HuH-7 (cell line): ENCODE measurements at places on chromosomes 12 and 14.
A peak's percentile ranks its signal among the peaks of the same experiment; 100 is the strongest.

- no peak for DNase-seq
These were observed 9.5 kb downstream of the CATSPERB start for GRCh38 chr14:91722386-91722785.

- DNase-seq, result peak; percentile 84
These were observed 383 bp upstream of the GLI1 start for GRCh38 chr12:57459055-57459749.

DNA sequence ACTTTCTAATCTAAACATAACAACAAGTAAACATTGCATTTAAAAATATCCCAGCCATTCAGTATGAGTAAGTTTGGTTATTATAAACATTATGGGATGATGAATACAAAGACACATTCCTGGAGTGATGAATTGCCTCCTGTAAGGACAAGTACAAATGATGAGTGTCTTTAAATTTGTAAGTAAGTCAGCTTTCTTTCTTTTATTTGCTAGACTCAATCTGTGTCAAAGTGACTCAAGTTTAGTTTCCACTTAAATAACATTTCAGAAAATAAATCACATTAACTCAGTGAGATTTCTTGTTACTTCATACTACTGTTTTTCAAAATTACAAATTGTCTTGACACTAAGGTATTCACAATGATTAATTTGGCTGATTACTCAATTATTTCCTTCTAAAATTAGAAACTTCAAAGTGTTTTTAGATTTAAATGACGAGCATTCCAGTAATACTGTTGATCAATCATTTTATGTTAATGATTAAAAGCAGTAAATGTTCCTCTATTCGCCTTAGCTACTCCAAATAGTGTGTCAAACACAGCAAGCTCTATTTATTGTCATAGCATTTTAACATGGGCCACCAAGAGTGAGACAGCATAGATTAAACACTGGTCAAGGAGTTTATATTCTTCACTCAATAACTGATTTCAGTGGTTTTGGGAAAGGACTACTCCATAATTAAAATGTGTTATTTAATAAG is 658.0 kb upstream of the MDGA2 start:
- DNase-seq, result no peak

- no peak for DNase-seq
These were observed 90.0 kb upstream of the MDM1 start for GRCh38 chr12:68422159-68422558.

DNA sequence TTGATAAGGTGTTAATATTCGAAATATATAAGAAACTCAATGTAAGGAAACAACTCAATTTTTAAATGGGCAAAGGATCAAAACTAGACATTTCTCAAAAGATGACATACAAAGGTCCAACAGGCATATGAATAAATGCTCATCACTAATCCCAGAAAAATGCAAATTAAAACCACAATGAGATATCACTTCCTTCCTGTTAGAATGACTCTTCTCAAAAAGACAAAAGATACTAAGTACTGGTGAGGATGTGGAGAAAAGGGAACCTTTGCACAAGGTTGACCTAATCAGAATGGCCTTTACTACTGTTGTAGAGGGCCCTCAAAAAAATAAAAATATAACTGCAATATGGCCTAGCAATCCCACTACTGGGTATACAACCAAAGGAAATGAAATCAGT is 383.4 kb downstream of the KCNH5 start:
- DNase-seq, result no peak

DNA sequence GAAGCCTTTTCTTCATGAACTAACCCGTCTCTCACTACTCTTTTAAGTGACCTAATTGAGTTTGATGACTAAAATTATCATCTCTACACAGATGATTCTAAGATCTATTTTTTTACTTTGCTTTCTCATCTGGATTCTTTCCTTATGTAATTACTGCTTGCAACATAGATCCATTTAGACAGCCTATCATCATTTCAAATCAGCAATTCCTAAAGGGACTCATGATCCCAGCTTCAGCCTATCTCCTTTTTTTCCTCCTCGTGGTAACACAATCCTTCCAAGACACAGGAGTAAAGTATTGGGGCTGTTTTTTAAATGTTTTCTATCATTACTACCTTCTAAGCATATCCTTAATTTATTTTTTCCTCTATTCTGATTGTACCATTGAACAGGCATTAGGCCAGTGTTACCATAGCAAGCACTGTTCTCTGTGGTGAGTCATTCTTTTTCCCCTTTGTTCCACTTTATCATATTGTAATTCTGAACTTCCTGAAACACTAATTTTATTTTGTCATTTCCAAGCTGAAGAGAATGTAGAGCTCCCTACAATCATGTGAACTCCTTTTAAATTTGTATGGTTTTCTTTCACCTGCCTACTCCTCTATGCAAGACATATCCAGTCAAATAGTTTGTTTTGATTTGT is 190.4 kb upstream of the FAR2 start:
- DNase-seq, result no peak

GRCh38 chr12:25906651-25907340 is 51.7 kb upstream of the RASSF8 start:
- DNase-seq, result no peak

- DNase-seq, result peak; percentile 36
These were observed 33.7 kb downstream of the CPM start for GRCh38 chr12:68899251-68899771.

DNA sequence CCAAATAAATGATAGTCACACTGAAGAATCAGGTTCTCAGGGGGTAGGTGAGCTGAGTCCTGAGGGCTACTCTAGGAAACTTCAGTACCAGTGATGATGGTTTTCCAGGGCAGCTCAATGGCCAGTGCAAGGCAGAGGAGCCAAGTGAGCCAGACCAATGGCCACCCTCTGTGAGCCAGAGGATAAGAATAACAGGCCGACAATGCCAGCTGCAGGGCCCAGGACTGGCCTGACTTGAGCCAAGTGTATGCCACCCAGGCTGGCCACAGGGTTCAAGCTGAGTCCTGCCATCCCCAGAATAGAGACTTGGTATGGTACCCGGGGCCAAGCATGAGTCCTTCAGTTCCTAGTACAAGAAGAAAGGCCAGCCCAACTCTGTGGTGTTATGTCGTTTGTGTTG is 355.5 kb downstream of the DPF3 start:
- no peak for DNase-seq

DNA sequence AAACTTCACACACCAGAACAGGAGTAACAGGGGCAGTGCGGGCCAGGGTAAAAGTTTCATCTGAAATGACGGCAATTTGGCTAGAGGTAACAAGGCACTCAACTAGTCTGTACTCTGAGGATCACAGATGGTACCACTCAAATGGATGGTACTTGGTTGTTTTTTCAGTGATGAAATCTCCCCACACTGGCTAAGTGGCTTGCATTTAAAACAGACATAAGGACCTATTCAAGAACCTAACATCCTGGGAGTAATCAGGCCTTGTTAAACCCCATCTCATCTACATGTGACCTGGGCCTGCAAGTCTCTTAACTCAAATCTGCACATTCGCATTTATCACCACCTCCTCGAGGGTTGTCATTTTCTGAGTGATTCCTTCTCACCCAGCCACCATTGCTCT is 90.8 kb downstream of the PRKAB1 start:
- no peak for DNase-seq

DNA sequence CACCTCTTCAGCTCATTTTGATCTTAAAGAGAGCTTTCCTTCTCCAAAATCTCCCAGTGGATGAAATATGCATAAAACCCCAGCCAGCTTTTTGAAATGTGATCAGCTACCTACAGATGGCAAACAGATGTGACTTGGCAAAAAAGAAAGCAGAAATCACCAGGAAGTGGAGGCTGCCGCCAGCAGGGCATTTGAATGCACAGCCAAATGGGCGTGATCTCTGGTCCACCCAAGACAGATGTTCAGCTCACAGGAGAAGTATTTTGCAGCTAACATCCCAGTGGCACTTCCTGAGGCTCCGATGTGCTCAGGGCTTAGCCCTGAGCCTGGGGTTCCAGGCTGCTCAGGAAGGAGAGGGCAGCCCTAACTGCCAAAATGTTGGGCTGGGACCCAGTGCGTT is 78.3 kb downstream of the LGMN start:
- DNase-seq, result no peak

- DNase-seq, result no peak
These were observed 22.8 kb upstream of the ANO2 start for GRCh38 chr12:5967645-5968415.

DNA sequence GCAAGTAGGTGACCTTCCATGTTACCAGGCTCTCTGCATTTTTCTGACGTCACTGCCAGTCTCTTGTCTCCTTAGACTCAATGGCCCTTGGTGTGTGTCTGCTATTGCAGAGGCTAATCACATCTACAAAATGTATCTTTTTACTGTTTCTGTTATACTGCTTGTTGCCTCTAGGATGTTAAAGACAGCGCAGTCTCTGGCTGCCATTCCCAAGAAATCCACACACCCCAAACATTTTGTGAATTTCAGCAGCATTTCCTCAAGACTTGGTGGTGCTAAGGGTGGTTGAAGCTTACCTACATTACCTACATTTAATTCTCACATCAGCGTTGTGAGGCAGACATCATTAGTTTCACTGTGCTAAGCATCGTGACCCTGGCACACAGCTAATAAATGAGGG is 87.2 kb downstream of the C12orf75 start:
- no peak for DNase-seq

DNA sequence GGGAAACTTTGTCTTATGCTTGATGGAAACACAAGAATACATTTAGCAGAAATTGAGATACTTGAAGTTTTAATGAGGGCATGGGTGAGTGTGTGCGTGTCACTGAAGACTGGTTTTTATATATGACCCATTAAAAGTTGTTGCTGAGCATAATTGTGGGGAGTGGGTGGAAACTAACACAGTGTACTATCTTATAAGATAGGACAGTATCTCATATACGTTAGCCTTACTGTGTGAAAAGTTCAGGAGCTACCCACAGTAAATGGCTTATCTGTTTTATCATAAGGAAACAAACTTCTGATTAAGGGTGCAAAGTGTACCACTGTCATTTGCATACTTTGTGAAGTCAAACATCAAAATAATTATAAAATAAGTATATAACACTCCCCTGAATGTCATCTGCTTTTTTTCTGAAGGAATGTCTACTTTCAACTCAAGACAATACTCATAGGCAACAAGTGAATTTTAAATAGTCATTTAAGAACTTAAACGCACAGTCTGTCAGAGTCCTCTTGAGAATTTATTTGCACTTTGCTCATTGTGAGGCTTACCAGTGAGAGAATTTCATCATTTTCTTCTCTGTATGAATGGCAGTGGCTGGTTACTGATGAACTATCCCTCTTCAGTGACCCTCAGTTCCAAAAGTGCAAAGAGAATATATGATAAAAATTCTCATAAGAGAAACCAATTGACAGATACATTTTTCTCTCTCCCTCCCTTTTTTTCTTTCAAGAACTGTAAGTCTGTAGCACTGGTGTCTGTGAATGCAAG is 4.2 kb downstream of the PDE3A start:
- peak; percentile 56 for DNase-seq

DNA sequence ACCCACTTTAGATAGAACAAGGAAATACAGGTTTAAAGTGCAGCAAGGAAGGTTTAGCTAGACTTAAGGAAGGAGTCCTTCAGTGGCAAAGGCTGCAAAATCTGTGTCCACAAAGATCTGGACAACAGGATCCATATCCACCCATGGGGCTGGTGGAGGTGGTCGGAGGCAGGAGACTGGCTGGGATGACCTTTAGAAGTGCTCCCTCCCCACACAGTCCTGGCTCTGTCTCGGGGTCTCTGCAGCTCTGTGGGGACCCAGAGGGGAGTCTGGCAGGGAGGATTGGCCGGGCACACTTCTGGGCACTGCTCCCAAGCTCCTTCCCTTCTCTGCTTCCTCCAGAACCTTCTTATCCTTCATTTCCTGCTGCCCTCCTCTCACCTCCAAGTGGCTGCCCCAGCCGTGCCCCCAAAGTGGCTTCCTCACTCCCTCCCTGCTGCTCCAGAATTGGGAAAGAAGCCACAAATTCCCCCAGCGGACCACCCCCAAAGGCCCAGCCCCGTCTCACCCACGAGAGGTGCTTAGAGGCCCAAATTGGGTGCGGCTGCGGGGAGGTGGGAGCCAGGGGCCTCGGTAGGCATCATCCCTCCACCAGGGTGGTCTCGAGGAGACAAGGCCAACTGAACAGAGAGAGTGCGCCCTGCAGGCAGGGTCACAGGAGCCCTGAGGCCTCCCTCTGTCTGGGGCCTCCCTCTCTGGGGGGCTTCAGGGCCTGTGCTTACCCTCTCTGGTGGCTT is 21.9 kb upstream of the PGF start:
- DNase-seq, result no peak

DNA sequence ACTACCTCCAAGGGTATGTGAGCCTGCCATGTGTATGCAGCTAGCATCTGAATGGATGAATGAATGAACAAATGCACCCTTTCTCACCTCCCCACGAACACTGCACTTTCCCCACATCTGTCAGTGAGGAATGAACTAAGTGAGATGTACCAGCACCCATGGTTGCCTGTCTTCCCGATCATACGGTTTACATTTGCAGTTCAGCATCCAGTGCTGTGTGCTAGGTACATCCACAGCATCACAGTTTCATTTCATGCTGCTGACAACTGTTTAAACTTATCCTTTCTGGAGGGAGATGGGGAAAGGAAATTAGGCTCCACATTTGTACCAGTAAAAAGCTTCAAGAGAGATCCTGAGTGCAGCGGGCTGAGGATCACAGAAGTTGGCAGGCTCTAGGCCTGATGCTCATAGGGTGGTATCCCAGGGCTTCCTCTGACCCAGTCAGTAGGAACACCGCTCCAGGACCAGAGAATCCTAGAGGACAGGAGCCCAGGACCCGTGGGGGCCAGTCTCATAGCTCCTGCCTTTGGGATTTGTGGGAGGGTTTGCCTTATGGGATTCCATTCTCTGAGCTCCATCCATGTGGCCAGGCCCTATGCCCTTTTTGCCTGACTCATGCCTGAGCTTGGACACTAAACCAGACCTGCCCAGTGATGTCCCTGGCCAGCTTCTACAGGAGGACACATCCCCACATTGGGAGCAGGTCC is 294.5 kb downstream of the CACNA1C start:
- no peak for DNase-seq

DNA sequence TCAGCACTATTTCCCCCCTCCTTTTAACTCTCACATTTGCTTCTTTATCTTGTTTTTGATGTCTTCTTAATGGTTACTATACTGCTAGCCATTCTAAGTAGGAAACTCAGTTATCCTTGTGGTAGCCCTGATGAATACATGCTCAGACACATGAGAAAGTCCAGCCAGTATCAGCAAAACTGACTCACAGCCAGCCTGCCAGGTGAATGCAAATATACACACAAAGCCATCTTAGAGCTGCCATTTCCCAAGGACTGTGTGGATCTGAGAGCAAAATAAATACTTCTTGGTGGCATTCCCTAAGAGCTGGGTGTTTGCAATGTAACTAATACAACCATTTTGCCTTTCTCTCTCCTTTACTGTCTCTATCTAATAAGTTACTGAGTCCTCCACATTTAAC is 455.2 kb downstream of the CCER1 start:
- DNase-seq, result no peak

DNA sequence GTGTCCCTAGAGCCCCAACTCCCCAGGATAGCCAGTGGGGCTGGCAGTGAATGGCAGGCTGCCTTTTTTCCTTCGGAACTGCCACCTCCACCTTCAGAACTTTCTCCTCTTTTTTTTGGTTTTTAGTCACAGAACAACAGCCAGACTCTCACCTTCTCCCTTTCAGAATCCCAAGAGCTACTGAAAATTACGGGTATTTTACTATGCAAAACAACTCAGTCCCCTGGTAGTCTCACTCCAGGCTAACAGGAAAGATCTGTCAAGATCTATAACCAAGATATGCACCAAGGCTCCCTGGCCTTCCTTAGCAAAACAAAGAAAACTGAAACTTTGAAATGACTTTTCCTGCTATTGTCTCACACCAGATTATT is 12.5 kb downstream of the PLEKHG6 start:
- DNase-seq, result no peak
